ENCODE measurements at places on chromosomes 12 and 14. TPM values are rescaled to one million over a fixed set of nuclear protein-coding genes. Genes with fewer than 3 reads are reported as not detected.

- no peak for DNase-seq
Measured at GRCh38 chr12:13609894-13610679, 371.3 kb downstream of the GRIN2B start.

GRCh38 chr14:56087671-56088471 lies 30.3 kb upstream of the PELI2 start:
- no peak for DNase-seq

DNA sequence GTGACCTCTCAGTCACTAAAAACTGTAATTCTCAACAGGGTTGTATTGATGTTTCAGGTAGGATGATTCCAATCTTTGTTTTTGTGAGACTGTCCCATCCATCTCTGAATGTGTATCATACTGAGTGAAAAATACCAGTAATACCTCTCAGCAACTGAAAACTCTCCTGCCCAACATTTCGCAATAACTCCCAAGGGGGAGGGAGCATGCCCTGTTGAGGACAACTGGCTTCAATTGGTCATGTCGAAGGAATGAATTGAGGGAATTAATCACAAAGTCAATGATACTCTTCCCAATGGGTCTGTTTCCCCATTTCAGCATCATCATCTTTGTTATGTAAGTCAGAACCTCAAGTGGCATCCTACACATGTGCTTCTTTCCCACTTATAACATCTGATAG lies 102.4 kb upstream of the E2F7 start:
- no peak for DNase-seq

The HAL gene
- 0.46 TPM for total RNA-seq

GRCh38 chr12:32847287-32847686 lies 49.3 kb downstream of the PKP2 start:
- no peak for DNase-seq

The FSCB gene
- total RNA-seq: not detected

- DNase-seq: no peak
Measured at GRCh38 chr12:124185971-124186686, 108.8 kb upstream of the RFLNA start.

The RNASE1 gene
- 4.5 TPM for total RNA-seq

The GALNT6 gene
- 3.7 TPM for total RNA-seq

All from progenitor cell of endocrine pancreas (in vitro differentiated cells).